Sciatic nerve (tissue), 2 donors: ENCODE measurements at places on chromosomes 4 and X. TPM values are rescaled to one million over a fixed set of nuclear protein-coding genes. Genes with fewer than 3 reads are reported as not detected.
A peak's percentile ranks its signal among the peaks of the same experiment; 100 is the strongest.

GRCh38 chrX:44433556-44433955 lies 90.1 kb upstream of the EFHC2 start:
- DNase-seq, result no peak

GRCh38 chr4:2057382-2058065 lies 1.6 kb upstream of the NAT8L start:
- DNase-seq, result no peak

- no peak for DNase-seq
Observed at GRCh38 chrX:118502161-118502789, 6.7 kb downstream of the DOCK11 start.

DNA sequence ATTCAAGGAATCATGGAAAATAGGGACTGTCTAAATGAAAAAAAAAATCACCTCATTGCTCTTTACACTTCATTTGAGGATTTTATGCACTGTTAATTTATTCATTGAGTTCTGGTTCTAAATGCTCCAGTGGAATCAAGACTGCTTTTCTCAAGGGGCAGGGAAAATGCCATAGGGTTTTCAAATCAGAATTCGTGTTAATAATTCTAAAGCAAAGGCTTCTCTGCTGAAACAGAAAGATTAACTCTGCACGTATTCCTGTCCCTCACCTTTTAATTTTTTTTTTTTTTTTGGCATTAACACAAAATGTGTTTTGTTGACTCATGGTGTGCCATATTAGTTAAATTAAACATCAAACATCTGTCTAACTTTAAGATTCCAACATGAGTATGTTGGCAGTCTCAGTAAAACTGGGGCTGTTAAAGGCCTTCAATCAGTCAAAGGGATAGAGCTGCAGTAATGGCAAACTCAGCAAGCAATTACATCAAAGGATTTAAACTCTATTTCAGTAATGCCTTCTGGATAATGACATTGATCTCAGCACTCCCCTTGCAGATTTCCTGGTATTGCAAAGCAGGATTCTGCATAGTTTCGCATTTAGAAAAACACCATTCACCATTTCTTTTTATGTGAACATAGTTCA lies 878.1 kb downstream of the RAPGEF2 start:
- DNase-seq, result no peak

- no peak for DNase-seq
Observed at GRCh38 chr4:57424232-57424897, 314.2 kb upstream of the IGFBP7 start.

GRCh38 chrX:120561634-120562568 lies 1.1 kb upstream of the CUL4B start:
- DNase-seq, result no peak

DNA sequence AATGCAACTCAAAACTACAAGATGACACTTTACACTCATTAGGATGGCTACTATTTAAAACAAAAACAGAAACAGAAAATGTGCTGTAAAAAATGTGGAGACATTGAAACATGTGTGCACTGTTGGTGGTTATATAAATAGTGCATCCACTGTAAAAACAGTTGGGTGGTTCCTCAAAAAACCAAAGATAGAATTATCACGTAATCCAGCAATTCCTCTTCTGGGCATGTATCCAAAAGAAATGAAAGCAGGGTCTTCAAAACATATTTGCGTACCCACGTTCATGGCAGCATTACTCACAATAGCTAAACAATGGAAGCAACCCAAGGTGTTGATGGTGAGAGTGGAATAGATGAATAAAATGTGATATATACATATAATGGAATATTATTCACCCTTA lies 967.2 kb downstream of the TRAM1L1 start:
- DNase-seq, result no peak

DNA sequence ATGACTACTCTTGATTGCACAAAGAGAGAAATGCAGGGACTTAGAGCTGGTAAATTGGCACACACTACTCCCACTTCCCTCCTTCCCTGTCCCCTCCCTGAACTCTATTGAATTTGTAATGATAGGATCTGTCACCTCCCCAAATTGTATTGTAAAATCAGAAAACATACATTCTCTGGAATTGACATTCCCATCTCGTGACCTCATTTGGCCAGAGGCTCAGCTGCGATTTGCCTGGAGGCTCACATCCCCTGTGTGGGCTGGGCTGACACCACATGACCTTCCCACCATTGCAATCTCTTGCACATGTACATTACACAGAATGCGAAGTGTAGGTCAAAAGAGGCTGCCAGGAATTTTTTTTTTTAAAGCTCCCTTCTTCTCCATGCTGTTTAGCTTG lies 172.1 kb downstream of the MID1IP1 start:
- no peak for DNase-seq

DNA sequence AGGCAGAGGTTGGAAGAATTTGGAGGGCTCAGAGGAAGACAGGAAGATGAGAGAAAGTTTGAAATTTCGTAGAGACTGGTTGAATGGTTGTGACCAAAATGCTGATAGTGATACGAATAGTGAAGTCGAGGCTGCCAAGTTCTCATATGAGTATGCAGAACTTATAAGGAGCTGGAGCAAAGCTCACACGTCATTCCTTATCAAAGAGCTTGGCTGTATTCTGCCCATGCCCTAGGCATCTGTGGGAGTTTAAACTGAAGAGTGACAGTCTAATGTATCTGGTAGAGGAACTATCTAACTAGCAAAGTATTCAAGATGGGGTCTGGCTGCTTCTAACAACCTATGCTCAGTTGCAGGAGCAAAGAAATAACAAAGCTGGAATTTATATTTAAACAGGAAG lies 102.1 kb downstream of the PCDH18 start:
- DNase-seq, result no peak

- DNase-seq, result no peak
Observed at GRCh38 chr4:87916626-87917025, 58.9 kb upstream of the SPP1 start.

GRCh38 chr4:76753814-76754213 lies 144.1 kb downstream of the SOWAHB start:
- no peak for DNase-seq

GRCh38 chrX:42119076-42119475 lies 195.7 kb upstream of the CASK start:
- DNase-seq, result no peak

Gene POLN
- 7.7 TPM for total RNA-seq

- no peak for DNase-seq
Observed at GRCh38 chr4:129342819-129343408, 247.0 kb downstream of the C4orf33 start.

DNA sequence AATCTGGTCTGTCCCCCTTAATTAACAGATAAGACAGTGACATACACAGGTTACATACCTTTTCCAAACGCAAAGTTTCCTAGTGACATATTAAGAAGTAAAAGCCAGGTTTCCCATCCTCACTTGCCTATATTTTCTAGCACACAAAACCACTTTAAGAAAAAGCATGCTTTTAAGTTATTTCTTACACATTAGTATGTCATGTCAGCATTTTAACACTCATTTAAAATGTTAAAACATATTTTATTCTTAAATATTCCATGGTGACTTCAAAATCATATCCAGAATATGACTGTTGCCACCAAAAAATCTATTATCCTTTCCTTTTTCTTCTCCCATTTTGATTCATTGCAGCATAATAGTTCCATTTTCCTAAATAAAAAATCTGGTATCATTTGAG lies 1830.2 kb downstream of the STIM2 start:
- DNase-seq, result no peak

- no peak for DNase-seq
Observed at GRCh38 chr4:25158817-25159216, 1.4 kb downstream of the SEPSECS start.

DNA sequence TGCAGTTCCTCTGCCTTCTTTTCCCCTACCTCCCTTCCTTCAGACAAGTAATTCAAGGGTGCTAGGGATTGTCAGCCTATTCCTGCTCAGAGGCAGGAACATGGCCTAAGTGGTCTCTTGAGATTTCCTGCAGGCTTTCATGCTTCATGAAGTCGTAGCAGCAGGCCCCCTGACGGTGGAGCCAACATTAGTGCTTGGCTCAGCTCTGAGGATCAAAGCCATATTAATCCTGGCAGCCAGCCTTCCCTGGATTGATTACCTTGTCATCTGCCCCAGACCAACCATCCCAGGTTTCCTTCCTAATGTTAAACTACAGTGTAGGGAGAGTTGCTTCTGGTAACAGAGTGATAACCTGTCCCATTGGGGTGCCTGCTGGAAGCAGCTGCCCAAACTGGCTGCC lies 84.1 kb downstream of the SLC16A2 start:
- no peak for DNase-seq

DNA sequence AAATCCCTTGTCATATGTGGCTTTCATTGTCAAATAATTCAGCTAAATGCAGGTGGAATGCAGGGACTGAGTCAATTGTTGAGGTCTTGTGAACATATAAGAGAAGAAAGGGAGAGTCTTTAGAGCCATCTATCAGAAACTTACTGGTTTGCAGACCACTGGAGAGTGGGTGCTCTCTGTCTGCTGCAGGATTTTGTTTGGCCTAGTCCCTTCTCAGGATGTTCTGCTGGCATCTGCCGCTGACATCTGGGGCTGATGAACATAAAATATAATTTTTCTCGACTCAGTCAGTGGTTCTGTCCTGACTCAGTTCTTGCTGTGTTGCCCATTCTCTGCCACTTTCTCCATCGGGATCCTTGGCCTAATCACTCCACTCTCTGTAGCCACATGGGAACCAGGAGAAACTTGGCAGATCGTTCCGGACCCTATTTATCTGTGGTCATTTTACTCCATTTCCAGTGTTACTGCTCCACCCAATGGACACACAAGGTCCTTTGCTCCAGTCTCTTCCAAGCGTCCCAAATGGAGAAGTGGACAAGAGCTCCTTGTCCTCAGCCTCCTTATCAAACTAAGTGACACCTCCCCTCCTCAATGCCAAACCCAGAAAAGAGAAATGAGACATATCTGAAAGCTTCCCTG lies 436.2 kb downstream of the FAT4 start:
- DNase-seq, result no peak

- peak; percentile 66 for DNase-seq
Observed at GRCh38 chr4:82797405-82798111, 1.0 kb downstream of the SCD5 start.

Gene HTR2C
- 0.22 TPM for total RNA-seq

DNA sequence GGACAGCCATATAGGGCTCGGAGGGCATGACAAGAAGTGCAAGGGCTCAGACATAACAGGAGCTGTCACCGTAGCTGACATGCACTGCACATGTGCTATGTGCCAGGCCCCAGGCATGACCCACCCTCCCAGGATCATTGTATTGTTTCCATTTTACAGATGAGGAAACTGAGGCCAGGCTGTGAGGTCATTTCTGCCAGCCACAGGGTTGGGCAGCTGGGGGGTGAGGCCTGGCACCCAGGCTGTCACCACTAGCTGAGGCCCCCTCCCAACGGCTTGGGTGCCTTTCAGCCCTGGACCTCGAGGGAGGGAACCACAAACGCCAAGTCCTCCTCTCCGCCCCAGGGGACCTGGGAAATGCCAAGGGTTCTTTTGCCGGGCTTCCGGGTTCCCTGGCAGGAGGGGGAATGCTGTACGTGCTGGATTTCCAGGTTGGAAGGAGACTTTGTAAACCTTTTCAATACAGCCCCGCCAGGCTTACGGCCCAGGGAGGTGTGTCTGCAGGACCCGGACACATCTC lies 12.6 kb downstream of the TREX2 start:
- DNase-seq, result no peak

Gene CCDC120
- total RNA-seq, result 7.9 TPM

DNA sequence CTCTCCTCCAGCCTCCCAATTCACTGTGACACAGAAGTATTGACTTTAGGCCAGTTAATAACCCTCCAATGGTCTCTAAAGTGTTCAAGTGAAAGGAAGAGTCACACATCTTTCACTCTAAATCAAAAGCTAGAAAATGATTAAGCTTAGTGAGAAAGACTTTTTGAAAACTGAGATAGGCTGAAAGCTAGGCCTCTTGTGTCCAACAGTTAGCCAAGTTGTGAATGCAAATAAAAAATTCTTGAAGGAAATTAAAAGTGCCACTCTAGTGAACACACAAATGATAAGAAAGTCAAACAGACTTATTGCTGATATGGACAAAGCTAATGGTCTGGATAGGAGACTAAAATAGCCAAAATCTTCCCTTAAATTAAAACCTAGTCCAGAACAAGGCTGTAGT lies 687.2 kb downstream of the TRIML1 start:
- no peak for DNase-seq

DNA sequence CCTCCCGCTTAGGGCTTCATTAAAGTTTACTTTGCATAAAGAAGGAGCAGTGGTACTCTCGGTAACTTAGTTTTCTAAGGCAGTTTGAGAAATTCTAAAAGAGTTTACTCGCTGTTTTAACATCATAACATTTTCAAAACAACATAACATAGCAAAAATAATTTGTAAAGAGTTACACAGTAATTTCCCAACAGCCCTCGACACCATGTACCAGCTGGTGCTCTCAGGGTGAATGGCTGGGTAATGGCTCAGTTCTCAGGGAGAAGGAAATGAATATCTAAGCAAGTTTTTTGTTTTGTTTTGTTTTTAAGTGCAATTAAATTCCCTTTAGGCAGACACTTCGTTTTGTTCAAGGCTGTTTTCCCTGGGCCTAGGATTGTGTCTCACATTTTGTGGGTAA lies 435.3 kb downstream of the C4orf33 start:
- no peak for DNase-seq

Gene PALLD
- 104 TPM for total RNA-seq

- DNase-seq, result no peak
Observed at GRCh38 chr4:81648576-81649275, 177.0 kb upstream of the RASGEF1B start.

Gene IGSF1
- total RNA-seq, result 18.2 TPM

Gene USP38
- total RNA-seq, result 16.2 TPM

- no peak for DNase-seq
Observed at GRCh38 chrX:104253567-104254441, 929 bp downstream of the ESX1 start.

GRCh38 chrX:126770179-126770578 lies 49.4 kb upstream of the PRR32 start:
- no peak for DNase-seq

Gene SHROOM3
- total RNA-seq, result 46.2 TPM

DNA sequence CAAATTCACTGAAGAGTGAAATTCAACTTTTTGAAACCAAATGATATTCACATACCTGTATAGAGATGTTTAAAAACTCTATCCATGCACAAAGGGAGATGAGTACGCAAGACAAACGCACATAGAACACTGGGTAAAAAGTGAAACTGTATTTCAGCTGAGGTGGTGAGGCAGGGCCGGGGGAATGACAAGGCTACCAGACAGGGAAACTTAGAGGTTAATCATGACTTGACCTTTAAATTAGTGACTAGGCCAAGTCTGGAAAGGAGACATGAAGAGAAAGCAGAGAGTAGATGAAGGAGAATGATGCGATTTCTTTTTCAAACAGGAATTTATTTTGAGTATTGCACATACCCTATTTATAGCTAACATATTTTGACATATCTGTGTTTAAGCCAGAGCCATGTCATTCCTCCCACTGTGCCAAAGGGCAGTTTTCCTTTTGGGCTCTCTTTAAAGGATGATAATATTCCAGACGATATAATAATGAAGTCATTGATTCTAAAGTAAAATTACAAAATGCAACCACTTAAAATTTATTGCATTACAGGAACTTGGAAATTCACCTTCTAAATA lies 49.4 kb downstream of the ARHGEF6 start:
- DNase-seq, result no peak

- no peak for DNase-seq
Observed at GRCh38 chrX:7194606-7195005, 46.7 kb upstream of the PUDP start.

- no peak for DNase-seq
Observed at GRCh38 chrX:43718546-43718945, 62.4 kb downstream of the MAOA start.

Gene RRH
- 0.62 TPM for total RNA-seq

- no peak for DNase-seq
Observed at GRCh38 chr4:163137581-163137980, 29.1 kb downstream of the NAF1 start.

Gene IQCM
- total RNA-seq, result not detected

Gene ADRA2C
- 4.8 TPM for total RNA-seq
